GM19239 (cell line): ENCODE measurements at places on chromosomes 7 and 10.

- DNase-seq, result no peak
Measured at GRCh38 chr10:14040787-14041631, 289.7 kb downstream of the FRMD4A start.

GRCh38 chr7:151249732-151250072 lies 1.2 kb upstream of the SMARCD3 start:
- no peak for DNase-seq

- no peak for DNase-seq
Measured at GRCh38 chr7:94357076-94357475, 37.6 kb upstream of the COL1A2 start.

DNA sequence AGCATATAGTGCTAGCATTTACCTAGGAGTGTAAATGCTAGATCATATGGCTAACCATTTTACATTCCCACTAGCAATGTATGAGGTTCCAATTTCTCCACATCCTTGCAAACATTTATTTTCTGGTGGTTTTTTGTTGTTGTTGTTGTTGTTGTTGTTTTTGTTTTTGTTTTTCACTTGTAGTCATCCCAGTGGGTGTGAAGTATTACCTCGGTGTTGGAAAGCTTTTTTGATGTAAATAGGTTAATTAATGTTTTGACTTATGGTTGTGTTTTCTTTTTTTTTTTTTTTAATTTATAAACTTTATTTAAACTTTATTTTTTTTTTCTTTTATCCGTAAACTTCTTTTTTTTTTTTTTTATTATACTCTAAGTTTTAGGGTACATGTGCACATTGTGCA lies 15.3 kb upstream of the TSGA13 start:
- DNase-seq, result no peak

GRCh38 chr10:10870523-10871241 lies 147.0 kb upstream of the CELF2 start:
- DNase-seq, result no peak
